Calu3 (cell line): ENCODE measurements at places on chromosomes 2 and 18.

DNA sequence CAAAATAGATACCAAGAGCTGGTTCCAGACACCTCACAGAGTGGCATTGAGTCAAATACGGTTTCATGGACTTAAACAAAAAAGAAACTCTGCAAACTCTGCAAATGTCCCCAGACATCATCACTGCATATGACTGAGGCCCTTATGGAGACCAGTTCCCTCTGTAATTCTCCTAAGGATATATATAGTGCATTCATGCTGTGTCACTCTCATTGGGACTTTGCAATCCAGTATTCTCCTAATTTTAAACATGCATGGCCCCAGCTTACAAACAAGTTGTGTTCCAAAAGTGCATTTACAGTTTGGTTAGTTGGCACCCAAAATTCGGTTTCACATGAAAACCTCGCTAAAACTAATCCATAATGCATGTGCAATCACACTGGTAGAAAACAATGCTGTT lies 18.6 kb upstream of the INO80C start:
- H3K27me3 ChIP-seq: no peaks in the 10 kb centered on the region
- no peak for DNase-seq
- H3K36me3 ChIP-seq: no peaks in the 10 kb centered on the region
- H3K27ac ChIP-seq: no peak overlapping the region

DNA sequence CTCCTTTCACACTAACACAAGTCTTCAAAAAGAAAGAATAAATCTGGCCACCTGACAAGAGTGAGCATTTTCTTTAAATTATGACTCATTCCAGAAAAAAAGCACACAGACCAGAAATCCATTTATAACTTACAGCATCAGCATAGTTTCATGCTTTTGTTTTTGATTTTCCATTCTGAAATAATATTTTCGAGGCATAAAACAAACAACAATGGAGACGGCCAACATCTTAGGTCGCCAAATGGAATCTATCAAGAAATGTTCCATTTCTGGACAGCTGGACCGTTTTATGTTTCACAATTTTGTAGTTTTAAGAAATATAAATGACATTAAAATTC lies 165.4 kb upstream of the ZFP36L2 start:
- peaks cover 4% of the 10 kb centered on the region for H3K36me3 ChIP-seq
- H3K4me1 ChIP-seq: peaks cover 36% of the 10 kb centered on the region
- DNase-seq: no peak
- no peak overlapping the region for H3K27ac ChIP-seq
- no peak overlapping the region for H3K4me3 ChIP-seq
- no peaks in the 10 kb centered on the region for H3K27me3 ChIP-seq

GRCh38 chr2:173629076-173629475 lies 274.4 kb downstream of the CDCA7 start:
- no peak overlapping the region for H3K4me3 ChIP-seq
- no peak overlapping the region for H3K27ac ChIP-seq
- no peak for DNase-seq

- peak overlapping the region; percentile 47 for H3K4me3 ChIP-seq
- DNase-seq: no peak
- H3K27ac ChIP-seq: no peak overlapping the region
- peaks cover 57% of the 10 kb centered on the region for H3K4me1 ChIP-seq
- peaks cover 13% of the 10 kb centered on the region for H3K27me3 ChIP-seq
- H3K36me3 ChIP-seq: peaks cover 4% of the 10 kb centered on the region
These were observed 559 bp downstream of the TMEM37 start for GRCh38 chr2:119431976-119432850.

DNA sequence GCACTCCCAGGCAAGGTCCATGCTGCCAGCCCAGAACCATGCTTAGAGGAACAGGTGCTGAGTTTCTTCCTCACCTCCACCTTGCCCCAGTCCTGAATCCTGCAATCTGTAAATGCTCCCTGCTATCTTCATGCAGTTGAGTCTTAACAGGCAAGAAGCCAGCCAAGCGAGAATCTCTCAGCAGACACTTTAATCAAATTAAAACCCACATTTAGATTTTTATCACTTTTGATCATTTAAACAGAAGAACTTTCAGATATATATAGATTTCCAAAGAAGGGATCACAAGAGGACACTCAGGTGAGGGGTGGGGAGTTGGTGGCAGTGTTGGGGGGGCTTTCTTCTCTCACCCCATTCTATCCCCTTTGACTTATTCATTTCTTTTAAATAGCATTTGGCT lies 25.9 kb upstream of the LBH start:
- H3K27me3 ChIP-seq: peaks cover 45% of the 10 kb centered on the region
- H3K36me3 ChIP-seq: no peaks in the 10 kb centered on the region
- no peak for DNase-seq
- no peaks in the 10 kb centered on the region for H3K4me1 ChIP-seq
- H3K4me3 ChIP-seq: no peak overlapping the region

DNA sequence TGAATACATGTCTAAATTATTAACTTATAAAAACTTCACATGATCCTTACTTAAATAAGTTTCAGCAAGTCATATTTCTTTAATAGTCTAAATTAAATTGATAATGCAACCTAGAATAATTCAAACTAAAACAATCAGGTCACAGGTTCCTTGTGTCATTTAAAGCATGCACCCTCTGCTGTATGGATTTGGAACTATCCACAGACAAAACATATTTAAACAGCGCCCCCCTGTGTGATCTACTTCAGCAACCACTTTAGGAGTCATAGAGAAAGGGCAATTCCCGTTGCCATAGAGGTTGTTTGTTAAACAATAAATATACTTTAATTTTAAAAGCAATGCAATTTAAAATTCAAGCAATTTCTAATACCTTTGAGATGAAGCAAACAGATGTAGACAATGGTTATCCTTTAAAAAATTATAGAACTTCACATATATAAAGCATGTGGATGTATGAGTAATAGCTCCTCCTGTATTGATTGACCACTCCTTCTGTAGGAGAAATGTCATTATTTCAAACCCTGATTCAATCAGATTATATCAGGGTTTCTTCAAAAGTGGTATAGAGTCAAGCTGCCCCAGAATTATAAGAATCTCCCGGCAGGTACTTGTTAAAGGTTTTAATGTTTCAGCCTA lies 21.2 kb downstream of the GRB14 start:
- DNase-seq: peak; percentile 71
- no peaks in the 10 kb centered on the region for H3K36me3 ChIP-seq
- no peaks in the 10 kb centered on the region for H3K27me3 ChIP-seq
- peak overlapping the region; percentile 46 for H3K27ac ChIP-seq
- peaks cover 10% of the 10 kb centered on the region for H3K4me1 ChIP-seq

DNA sequence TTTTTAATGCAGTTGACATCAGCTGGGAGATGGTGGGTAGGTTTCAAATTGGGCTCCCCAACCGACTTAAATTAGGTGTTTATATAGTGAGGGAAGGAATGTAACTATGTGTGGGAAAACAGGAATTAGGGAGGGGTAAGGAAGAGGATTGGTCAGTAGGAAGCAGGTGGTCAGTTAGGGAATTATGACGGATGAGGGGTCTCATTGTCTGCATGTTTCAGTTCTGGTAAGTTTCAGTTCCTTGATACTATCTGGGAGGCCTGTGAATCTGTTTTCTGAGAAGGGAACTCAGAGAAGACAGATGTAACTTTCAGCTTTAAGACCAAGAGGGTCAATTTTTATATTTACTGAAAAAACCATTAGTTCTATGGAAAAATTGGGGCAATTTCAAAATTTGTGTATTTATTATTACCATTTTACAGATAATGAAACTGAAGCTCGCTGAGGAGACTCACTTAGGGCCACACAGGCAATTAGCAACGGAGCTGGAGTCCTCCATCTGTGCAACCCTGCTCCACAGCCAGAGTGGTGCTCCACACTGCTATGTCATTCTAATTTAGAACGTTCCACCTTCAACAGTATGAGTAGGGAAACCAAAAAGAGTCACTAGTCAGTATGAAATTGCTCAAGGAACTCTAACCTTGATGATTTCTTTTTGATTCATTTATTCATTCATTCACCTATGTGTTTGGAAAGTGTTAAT lies 36.0 kb upstream of the CCDC195 start:
- H3K4me1 ChIP-seq: no peaks in the 10 kb centered on the region
- no peak overlapping the region for H3K27ac ChIP-seq
- DNase-seq: no peak
- no peaks in the 10 kb centered on the region for H3K27me3 ChIP-seq

- peaks cover 15% of the 10 kb centered on the region for H3K36me3 ChIP-seq
- no peak for DNase-seq
- H3K4me3 ChIP-seq: no peak overlapping the region
- peaks cover 8% of the 10 kb centered on the region for H3K4me1 ChIP-seq
- no peaks in the 10 kb centered on the region for H3K27me3 ChIP-seq
- H3K27ac ChIP-seq: no peak overlapping the region
These were observed 45.5 kb upstream of the TNFRSF11A start for GRCh38 chr18:62279561-62279960.
